ENCODE measurements at places on chromosomes 3 and 15. TPM values are rescaled to one million over a fixed set of nuclear protein-coding genes. Genes with fewer than 3 reads are reported as not detected.

LIPH gene
- total RNA-seq = 19.6 TPM

RHOV gene
- total RNA-seq = 11.7 TPM

SLC6A1 gene
- 6.2 TPM for total RNA-seq

HIGD2B gene
- 0.51 TPM for total RNA-seq

MED12L gene
- 3.6 TPM for total RNA-seq

CFAP100 gene
- not detected for total RNA-seq

ATP13A5 gene
- not detected for total RNA-seq

KIF7 gene
- total RNA-seq = 4.1 TPM

PDIA5 gene
- 67.9 TPM for total RNA-seq

Measured in prostate gland (tissue), 2 donors.